ENCODE measurements at places on chromosomes 1 and 21.

- DNase-seq: no peak
Observed at GRCh38 chr1:153367090-153367489, 8.3 kb downstream of the S100A12 start.

- DNase-seq: peak; percentile 95
Observed at GRCh38 chr1:94713472-94714141, 106.5 kb upstream of the SLC44A3 start.

GRCh38 chr1:150513351-150513791 lies 2.2 kb upstream of the FALEC start:
- DNase-seq: no peak

DNA sequence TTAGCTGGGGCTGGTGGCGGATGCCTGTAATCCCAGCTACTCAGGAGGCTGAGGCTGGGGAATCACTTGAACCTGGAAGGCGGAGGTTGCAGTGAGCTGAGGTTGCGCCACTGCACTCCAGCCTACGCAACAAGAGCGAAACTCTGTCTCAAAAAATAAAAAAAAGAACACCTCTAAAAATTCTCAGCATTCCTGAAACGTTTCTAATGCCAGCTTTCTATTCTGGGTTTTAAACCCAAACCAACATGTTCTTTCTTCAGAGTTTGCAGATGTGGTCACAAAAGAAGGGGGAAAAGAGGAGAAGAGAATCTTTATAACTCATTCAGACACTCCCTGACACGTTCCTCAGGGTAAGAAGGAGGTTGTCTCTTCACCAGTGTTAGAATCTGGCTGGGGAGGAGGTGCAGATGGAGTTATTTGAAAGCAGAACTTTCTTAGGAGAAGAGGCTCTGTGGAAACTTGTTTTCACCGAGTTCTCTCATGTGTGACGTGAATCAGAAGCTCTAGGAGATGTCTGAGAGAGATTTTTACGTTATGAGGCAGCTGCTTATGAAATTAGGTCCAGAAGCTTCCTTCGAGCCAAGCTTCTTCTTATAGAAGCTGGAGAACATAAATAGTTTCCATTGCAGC lies 17.8 kb upstream of the CNR2 start:
- peak; percentile 65 for DNase-seq

DNA sequence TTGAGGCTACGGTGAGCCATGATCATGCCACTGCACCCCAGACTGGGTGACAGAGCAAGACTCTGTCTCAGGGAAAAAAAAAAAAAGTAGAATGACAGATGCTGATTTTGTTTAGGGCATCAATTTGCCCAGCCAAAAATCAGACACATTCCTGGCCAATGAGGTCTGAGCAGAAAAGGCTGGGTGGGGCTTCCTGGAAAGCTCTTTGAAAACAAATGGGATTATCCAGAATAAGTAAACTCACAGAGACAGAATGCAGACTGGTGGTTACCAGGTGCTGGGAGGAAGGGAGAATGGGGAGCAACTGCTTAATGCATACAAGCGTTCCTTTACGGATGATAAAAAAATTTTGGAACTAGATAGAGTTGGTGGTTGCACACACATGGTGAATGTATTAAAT lies 10.1 kb upstream of the CITED4 start:
- DNase-seq: no peak

GRCh38 chr1:155169541-155169940 lies 3.6 kb downstream of the KRTCAP2 start:
- DNase-seq: no peak

DNA sequence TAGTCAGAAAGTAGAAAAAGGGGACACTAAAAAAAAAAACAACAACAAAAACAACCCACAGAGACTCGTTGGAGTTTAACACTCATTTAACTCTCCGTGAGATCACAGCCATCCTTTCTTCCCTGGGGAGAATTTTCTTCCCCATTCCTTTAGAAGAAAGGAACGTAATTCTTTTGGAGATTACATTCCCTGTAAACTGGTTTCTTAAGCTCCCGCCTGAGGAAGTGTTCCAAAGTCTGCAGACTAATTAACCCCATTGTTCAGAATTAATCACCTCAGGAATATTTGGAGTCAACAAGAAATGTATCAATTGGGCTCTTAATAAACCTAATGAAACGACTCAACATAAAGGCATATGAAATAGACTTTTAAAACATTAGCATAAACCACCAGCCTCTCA lies 228.2 kb upstream of the CSF3R start:
- no peak for DNase-seq

DNA sequence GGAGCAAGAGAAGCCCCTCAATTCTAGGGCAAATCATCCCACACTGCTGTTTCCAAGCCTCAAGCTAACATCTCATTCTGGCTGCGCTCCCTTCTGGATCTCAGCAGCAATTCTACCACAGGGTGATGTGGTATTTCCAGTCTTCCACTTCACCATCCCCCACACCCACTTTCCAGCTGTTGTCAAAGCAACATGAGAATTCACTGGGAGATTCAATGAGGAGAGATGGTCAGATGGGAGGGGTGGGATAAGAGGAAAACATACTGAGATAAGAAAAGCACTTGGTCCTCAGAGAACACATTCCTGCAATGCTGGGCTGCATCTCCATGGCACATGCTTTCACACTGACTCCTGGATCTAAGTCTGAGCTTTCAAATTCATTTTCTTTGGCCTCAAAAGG lies 47.3 kb upstream of the LRRC52 start:
- no peak for DNase-seq
